Activated CD4-positive, alpha-beta T cell treated with anti-CD3 and anti-CD28 coated beads, Interleukin-2, amount 50 U/mL, for 16 hours (primary cell): ENCODE measurements at places on chromosomes 1 and 21.

GRCh38 chr1:245493029-245493428 lies 338.2 kb downstream of the KIF26B start:
- DNase-seq: no peak

GRCh38 chr1:228548788-228549187 lies 61.6 kb downstream of the RNF187 start:
- DNase-seq: no peak

DNA sequence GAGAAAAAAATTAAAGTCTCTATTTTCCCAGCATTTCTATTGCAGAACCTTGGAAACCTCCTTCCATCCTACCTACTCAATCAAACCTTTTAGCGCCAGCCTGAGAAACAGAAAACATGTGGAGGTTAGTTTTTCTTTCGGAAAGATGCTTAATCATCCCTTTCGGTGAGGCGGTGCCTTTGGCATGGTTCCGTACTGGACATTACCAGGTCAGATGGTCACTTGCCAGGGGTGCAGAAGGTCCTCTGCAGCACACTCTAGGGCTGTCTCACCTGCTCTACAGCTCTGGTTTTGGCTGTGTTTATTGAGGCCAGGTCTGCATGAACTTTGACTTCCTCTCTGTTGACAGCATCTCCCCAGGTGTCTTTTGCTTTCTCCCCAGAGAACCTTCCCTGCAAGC lies 121.5 kb downstream of the PLD5 start:
- no peak for DNase-seq

DNA sequence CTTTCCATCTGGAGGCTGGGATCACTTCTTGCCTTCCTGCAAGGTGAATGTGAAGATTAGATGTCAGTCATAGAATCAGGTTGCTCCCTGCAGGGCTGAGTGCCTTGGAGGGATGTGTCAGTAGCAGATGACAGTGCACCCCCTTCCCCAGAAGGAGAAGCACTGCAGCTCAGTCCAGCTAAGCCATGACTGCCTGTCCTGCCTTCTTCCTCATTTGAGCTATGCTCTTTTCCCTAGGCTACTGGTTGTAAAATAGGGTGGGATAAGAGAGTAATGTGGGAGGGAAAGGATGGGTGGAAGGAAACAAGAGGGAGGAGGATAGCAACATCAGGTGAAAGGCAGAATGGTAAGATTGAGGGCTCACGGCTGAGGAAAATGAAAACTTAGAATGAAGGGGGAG lies 11.1 kb upstream of the FABP3 start:
- no peak for DNase-seq

DNA sequence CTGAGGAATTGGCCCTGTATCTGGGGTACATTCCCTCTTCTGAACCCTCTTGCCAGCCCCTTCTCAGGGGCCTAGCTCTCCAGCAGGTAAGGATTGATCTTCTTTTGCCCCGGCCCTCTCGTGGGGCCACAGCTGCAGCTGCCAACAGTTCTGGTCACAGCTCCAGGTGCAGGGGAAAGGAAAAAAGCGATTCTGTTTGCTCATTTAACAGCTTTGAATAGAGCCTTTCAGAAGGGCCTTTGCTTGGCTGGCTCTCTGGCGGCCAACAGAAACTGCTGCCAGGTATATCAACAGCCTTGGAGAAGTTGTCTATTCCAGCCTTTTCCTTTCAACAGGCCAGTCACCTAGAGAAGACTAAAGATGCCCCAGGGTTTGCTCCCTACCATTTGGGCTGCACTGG lies 16.1 kb upstream of the FMOD start:
- no peak for DNase-seq

- peak; percentile 79 for DNase-seq
Observed at GRCh38 chr1:35451125-35451528, 106.1 kb downstream of the KIAA0319L start.

DNA sequence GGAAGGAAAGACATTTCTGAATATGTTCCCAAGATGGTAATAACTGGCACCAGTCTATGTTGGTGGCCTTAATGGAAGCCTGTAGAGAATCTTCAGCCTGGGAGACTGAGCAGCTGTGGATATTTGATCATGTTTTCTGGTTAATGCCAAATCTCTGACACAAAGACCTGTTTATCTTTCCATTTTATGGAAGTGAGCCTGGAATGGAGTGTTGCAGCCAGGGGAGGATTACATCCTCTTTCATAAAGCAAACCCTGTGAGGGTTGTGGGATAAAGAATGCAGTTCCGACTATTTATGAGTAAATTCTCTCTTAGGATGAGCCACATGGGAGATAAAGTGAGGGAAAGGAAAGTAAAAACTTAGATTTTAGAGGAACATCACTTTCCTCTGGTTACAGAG lies 144.1 kb downstream of the PCP4 start:
- DNase-seq: no peak

DNA sequence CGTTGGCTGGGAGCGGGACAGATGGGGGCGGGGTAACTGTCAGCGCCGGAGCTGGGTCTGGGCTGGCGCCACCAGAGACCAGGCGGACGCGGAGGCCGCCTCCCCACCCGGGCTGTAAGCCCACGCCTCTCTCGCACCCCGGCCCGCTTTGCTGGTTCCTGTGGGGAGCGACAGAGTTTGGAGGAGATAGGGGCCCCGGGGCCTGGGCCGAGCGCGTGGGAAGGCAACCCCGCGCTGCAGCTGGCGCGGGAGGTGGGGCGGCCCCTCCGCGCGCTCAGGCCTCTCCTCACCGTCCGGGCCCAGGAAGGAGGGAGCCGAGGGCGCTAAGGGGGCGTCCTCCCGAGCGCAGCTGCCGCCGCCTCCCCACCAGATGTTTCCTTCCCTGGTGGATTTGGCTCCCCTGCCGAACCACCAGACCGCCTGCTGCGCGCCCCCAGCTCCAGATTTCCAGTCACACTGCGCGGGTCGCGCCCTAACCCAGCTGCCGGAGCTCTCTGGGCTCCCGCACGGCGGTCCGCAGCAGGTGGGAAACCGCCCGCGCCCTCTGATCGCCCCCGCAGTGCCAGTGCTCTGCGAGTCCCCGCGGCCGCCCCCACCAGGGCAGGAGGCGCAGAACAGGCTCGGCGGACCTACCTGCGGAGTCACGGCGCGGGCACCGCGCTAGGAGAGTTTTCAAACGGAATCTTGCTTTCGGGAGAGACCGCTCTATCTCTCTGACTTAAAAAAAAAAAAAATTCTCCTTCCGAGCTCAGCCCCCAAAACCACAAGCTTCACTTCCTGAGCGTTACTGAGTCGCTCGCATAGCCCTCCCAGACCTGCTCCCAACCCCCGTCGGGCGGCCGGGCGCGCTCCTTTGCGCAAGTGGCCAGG lies 1.1 kb downstream of the GFI1 start:
- DNase-seq: peak; percentile 87

- peak; percentile 31 for DNase-seq
Observed at GRCh38 chr1:29379443-29380073, 143.2 kb downstream of the PTPRU start.

DNA sequence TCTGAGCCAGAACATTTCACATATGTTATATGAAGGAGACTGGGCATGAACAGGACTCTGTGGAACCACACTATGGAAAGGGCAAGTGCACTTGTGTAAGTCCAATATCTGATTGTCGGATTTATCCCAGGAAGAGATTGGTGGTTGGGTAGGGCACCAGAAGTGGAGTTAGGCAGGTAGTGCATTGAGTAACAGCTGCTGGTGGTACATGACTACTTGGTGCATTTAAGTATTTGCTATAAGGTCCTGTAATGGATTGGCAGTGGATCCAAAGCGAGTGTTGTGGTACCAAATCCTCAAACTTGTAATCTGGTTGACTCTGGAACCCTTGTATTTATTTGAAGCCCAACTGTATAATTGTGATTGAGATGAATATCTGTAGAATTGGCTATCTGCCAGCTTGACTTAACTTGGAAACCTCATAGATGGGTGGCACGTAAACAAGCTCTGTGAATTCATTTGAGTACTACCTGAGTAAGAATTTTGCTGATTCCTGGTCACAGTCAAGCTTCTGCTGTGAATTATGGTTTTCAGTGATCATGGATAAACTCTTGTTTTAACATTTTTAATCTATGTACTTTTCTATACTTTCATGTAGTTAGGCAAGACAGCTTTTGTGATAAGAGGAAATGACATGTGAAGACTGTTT lies 21.1 kb downstream of the UBAP2L start:
- DNase-seq: no peak

- DNase-seq: peak; percentile 30
Observed at GRCh38 chr1:145782272-145783099, 41.4 kb downstream of the RNF115 start.

GRCh38 chr1:93114391-93114790 lies 35.3 kb downstream of the MTF2 start:
- DNase-seq: no peak

DNA sequence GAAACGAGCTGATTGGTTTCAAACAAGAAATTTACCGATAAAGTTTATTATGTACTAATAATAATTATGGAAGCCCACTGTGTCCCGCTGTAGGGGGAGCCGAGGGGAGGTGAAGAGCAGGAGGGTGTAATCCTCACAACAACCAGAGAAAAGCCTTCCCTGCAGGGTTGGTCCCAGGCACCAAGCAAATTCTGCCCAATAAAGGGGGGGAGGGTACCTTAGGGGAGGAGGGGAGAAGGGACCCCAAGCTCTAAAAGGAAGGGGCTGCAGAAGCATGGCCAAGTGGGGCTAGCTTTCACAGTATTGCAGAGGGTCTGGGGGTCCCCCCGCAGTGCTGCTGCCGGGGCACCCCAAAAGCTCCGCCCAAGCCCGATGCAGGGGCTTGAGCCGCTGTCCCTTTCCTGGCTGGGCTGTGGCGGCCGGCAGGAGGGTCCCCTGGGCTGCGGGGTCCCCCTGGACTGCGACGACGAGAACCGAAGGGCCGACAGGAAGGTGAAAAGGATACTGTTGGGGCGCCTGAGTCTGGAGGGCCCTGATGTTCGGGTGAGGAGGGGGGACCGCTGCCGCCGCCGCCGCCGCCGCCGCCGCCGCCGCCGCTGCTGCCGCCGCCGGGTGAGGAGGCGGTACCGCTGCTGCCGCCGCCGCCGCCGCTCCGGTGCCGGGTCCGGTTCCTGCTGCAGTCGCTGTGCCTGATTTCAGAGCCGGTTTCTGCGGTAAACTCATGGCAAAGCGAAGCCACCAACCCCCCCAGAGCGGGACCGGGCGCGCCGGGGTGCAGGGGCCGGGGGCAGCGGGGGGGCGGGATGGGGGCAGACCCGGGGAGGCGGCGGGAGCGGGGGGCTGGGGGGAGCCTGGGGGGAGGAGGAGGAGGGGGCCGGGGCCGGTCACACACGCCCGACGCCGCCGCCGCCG lies 771 bp downstream of the EIF4G3 start:
- DNase-seq: peak; percentile 27

GRCh38 chr1:62068978-62069377 lies 125.7 kb upstream of the L1TD1 start:
- DNase-seq: no peak

DNA sequence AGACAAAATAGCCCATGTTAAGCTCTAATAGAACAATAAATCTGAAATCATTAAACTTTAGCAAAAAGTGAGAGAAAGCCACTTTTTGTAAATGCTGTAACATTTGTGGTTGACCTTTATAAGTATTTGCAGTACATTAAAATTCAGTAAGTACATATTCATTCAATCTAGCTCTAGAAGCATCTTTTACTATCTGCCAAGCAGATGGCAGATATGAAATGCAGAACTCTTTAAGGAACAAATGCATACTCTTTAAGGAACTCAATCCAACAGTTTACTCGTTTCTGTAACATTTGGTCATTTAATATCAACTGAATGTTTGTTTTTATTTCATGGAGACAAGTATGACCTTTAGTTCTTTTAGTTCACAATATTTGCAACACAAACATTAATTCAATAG lies 150.1 kb downstream of the APP start:
- no peak for DNase-seq

- no peak for DNase-seq
Observed at GRCh38 chr1:202551683-202552082, 158.6 kb downstream of the SYT2 start.

GRCh38 chr1:24403806-24404205 lies 9.8 kb downstream of the STPG1 start:
- DNase-seq: no peak

DNA sequence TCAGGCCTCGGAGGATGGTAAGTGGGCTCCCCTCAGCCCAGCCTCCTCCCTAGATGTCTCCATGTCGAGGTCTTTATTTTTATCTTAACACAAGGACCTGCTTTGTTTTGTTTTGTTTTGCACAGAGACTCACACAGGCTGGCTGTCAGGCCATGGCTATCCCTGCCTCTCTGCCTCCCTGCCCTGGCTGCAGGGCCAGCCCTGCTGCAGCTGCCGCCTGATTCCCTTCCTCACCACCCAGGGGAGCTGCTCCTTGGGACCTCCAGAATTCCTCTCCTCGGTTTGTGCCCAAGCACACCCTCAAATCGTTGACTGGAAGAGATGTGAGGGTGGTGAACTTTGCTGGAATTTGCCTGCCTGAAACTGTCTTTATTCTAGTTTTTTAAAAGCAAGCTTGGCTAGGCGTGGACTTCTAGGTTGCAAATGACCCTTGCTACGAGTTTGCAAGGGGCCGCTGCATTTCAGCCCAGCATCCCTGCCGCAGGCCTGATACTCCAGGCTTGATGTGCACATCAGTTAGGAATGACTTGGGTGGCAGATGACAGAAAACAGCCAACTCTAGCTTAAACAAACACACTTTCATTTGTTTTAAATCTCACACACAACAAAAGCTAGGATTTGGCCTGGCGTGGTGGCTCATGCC lies 37.1 kb downstream of the WNT9A start:
- no peak for DNase-seq

GRCh38 chr1:65812065-65812464 lies 19.4 kb downstream of the PDE4B start:
- peak; percentile 95 for DNase-seq

- DNase-seq: no peak
Observed at GRCh38 chr1:162530307-162530987, 31.1 kb upstream of the UAP1 start.

GRCh38 chr1:108049178-108049819 lies 84.3 kb upstream of the VAV3 start:
- DNase-seq: peak; percentile 3

- DNase-seq: no peak
Observed at GRCh38 chr1:942411-942821, 16.6 kb downstream of the NOC2L start.

DNA sequence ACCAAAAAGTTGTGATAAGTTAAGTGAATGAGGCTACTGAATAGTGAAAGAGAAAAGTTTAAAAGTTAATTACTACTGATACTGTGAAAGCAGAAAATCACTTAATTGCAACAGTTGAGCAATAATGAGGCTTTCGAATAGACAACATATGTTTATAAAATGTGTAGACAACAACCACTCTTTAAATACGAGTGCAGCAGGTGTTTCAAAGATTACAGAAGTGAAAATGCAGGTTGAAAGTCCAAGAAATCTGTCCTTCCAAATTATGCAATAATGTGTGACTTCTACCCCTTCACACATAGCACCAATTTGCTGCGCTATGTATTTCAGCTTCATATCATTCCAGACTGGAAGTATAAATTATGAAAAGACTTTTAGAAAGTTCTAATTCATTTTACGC lies 213.0 kb downstream of the COL24A1 start:
- DNase-seq: no peak

GRCh38 chr1:53129891-53130597 lies 12.4 kb downstream of the SLC1A7 start:
- DNase-seq: no peak

GRCh38 chr1:54553602-54554313 lies 5.7 kb downstream of the ACOT11 start:
- DNase-seq: no peak
